ENCODE measurements at places on chromosomes 7 and 10.

DNA sequence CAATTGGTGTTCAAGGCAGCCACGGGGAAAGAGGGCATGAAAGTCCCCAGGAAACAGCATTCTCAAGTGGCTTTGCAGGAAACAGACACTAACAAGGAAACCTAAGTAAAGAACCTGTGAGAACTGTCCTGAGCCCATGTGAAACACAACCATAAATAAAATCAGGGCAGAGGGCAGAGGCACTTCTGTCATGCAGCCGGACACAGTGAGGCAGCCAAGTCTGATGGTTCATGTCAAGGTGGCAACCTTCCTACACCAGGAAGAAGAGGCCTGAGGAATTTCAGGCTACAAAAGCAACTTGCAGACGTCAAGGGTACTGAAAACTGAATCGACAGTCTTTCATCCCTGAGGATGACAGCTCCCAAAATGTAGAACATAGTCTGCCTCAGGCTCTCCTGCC is 458.2 kb upstream of the NPVF start:
- no peak for DNase-seq

GRCh38 chr10:113961182-113962031 is 82.3 kb upstream of the ADRB1 start:
- no peak for DNase-seq

GRCh38 chr7:151721694-151722093 is 155.2 kb downstream of the PRKAG2 start:
- DNase-seq = no peak

DNA sequence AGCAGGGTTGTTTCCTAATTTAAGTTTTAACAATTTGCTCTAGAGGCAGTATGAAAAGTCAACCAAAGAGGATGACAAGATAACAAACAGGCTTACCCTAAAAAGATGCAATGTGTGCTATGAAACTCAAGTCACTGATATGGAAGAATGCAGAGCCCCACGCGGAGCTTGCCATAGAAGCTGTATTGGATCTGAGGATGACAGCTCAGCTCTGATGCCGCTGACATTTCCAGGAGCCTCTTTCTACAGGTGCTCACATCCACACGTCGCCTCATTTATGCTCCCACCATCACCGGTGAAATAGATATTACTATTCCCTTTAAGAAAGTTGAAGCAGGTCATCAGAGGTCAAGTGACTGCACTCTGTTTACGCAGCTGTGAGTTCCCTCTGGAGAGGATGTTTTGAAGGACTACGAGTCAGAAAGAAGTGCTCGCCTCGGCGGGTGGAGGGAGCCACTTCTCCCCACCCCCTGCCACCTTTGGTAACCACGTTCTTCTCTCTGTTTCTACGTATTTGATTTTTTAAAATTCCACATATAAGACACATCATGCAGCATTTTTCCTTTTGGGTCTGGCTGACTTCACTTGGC is 275.4 kb downstream of the GLRX3 start:
- DNase-seq = no peak

DNA sequence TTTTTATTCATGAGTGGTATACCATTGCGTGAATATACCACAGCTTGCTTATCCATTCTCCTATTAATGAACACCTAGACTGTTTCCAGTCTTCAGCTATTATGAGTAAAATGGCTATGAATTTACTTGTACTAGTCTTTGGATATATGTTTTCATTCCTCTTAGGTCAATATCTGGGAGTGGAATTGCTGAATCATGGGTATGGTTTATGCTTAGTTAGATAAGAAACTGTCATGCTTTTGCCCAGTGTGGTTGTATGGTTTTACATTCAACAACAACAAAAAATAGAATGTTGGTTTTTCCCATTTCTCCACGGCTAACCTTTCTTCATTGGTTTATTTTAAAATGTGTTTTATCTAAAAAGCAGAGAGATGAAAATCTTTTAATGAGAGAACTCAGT is 308.3 kb downstream of the PHF14 start:
- no peak for DNase-seq

DNA sequence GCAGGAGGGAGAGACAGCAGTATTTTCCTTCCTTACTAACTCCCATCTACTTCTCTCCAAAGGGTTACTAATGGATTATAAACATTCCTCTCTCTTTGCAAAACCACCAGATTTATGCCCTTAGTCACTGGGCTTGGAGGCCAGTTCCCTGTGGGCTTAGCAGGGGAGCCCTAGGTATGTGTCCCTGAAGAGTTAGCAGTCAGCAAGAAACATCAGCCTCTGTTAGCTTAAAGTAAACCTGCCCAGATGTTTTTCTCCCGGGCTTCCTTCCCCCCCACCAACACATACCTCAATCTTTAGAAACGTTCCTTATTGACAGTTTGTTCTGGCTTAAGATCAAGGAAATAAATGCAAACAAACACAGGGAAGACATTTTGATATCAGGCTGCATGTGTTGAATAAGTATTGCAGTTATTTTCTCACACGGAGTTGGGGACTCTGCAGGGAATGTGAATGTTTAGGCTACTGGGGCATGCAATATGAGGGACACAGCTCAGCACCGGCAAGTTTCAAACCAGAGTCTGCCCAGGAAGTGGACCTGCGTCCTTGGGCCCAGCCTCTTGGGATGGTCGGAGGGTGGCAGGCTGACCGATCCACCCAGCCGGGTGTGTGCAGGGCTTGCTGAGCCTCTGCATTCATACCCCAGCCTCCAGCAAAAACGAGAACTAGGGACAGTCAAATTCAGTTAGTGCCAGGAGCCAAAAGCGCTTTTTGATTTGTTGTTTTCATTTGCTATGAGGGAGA is 252.0 kb upstream of the GRB10 start:
- DNase-seq = no peak

- DNase-seq = no peak
Measured at GRCh38 chr10:132192076-132192975, 5.6 kb downstream of the DPYSL4 start.

DNA sequence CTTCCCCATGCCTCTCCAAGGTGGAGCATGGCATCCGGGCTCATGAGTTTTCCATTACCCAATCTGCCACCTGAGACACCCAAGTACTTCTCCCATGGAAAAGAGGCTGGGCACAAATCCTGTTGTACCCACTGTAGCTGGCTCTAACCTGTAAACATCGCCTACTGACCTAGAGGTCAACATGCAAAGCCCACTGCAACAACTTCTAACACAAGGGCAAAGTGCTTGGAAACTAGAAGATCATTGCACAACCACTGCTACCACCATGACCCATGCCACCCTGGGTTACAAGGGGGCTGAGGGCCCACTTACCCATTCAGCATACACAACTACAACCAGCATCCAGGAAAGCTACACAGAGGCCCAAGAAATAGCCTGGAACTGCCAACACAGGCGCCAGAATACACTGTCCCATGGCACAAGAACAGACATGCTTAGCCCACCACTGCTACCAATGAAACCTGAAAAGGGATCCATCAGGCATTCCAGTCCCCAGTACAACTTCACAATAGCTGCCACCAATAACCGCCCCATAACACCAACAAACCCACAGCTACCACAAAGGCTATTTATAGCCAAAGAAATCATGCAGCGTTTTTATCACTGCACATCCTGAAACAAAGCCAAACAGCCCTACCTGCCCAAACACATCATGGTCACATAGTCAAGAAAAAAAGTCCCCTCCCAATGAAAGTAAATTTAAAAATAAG is 63.4 kb downstream of the RNF32 start:
- no peak for DNase-seq

- DNase-seq = no peak
Measured at GRCh38 chr10:124494046-124494807, 32.6 kb downstream of the LHPP start.

DNA sequence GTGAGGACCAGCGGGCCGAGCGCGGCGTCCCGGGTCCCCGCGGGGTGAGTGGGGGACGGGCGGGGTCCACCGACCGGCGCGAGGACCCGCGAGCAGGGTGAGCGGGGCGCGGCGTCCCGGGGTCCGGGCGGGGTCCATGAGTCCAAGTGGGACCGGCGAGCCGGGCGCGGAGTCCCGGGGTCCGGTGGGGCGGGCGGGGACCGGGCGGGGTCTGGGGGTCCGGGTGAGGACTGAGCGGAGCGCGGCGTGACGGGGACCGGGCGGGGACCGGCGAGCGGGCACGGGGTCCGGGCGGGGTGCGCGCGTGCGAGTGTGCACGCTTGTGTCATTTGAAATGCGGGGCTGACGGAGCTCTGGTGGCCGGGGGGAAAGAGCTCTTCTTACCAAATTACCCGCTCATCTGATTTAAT is 765 bp downstream of the CELF2 start:
- DNase-seq = no peak

- DNase-seq = peak; percentile 24
Measured at GRCh38 chr10:1404323-1405260, 332.7 kb downstream of the ADARB2 start.

- DNase-seq = no peak
Measured at GRCh38 chr10:44465401-44466115, 80.7 kb upstream of the CXCL12 start.

DNA sequence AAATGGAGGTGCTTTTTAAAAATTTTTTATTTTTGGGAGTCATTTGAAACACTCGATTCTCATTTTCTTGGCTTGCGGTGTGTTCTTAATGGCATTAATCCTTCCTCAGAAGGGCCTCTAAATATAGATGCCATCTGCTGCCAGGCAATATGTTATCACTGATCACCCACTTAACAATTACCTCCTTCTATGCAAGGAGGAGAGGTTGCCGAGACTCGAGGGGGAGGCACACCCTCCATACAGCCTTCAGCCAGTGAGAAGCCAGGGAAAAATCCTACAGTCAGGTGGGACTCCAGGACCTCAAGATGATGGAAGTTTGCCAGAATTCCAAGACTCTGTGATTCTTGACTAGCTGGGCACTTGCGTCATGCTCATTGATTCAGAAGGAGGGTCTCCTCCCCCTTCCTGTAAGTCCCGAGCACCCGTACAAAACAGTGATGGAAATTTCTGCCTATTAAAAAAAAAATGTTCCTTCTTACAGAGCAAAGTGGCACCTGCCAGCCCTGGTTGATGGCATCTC is 574.5 kb downstream of the TYW1 start:
- no peak for DNase-seq

GRCh38 chr10:114402871-114403540 is 1.3 kb downstream of the AFAP1L2 start:
- DNase-seq = no peak

GRCh38 chr10:114405011-114405350 is 679 bp upstream of the AFAP1L2 start:
- DNase-seq = no peak

- DNase-seq = no peak
Measured at GRCh38 chr7:117283371-117283770, 39.5 kb downstream of the WNT2 start.

DNA sequence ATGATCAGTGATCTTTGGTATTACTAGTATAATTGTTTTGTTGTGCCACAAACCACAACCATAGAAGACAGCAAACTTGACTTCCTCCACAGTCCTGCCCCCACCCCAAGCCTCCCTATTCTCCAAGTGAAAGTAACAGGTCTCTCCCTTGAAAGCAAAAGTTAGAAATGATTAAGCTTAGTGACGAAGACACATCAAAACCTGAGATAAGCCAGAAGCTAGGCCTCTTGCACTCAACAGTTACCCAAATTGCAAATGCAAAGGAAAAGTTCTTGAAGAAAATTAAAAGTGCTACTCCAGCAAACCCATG is 7.5 kb downstream of the SAR1A start:
- no peak for DNase-seq

- DNase-seq = peak; percentile 44
Measured at GRCh38 chr7:77697535-77697831, 1.2 kb downstream of the RSBN1L start.

- no peak for DNase-seq
Measured at GRCh38 chr7:40506158-40506557, 371.4 kb downstream of the SUGCT start.

- no peak for DNase-seq
Measured at GRCh38 chr10:64288404-64288803, 767.2 kb downstream of the REEP3 start.

DNA sequence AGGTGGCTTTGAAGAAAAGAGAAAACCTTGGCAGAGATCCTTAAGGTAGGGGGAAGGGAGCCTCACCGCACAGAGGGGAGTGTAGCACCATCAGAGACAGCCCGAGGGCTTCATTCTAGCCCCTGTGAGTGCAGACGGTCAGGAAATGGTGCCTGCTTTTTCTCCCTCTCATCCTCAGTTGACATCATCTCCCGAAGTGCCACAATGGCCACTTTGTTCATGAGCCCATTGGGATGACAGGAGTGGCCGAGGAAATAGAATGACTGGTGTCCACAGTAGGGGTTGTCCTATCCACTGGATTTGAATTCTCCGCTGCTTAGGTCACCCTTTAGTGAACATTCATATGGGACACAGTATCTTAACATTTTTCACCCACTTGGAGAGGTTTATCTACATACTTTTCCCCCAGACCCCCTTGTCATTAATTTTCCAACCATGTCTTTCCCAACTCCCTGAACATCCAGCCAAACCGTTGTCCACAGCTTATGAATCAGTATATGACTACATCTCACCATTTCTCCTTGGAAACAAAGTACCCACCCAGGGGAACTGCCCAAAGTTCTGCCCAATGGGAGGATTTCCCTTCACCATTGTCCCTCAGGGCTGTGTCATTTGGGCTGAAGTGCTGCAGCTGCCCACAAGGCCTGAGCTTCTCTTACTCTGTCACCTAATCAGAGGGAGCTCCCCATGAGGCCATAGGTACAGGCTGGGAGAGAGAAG is 108.8 kb downstream of the ADCY1 start:
- peak; percentile 20 for DNase-seq

DNA sequence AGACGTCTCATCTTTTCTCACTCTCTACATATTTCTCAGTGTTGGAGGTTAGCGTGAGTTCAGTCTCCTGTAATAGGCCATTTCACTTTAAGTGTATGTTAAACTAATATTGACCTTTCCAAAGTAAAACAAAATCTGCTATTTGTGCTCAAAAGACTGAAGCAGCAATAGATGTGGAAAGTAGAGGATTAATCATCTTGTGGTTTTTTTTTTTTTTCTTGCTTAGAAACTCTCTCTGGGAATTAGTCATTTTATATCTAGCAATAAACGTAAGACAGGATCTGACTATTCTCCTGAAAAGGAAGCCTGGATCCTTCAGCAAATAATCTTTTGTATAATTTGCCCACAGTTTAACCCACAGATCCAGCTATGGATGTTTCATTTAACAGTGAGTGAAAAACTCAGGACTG is 81.7 kb downstream of the NRP1 start:
- no peak for DNase-seq

- no peak for DNase-seq
Measured at GRCh38 chr7:40165216-40165615, 30.4 kb downstream of the SUGCT start.

- no peak for DNase-seq
Measured at GRCh38 chr10:123912466-123912865, 20.9 kb upstream of the CPXM2 start.

DNA sequence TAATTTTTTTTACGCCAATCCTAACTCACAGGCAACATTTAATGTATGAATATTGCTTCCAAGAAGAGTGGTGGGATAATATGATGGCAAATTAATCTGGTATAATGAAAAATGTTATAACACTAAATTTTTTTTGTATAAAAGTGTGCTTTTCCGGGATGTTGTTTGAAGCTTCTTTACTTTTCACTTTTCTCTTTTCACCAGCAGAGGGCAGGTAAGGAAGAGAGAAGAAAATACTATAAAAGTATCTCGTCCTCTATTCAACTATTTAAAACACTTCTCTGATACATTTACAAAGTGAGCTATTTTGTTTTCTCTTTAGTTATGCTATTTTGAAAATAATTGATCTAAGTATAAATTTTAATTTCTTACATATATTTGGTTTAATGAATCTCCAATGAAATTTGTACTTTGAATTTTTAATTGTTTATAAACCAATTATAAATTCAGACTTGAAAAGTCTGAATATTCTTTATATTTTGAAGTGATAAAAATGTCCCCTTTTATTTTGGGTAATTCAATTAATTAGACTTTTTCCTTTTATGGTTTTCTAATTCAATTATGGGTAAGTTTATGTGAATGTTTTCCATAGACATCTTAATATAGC is 20.7 kb upstream of the CFTR start:
- DNase-seq = no peak

GRCh38 chr7:132769280-132769679 is 193.0 kb upstream of the PLXNA4 start:
- no peak for DNase-seq
